ENCODE measurements at places on chromosomes 3 and 15.

GRCh38 chr3:27655547-27655946 is 66.6 kb downstream of the EOMES start:
- no peak for DNase-seq

GRCh38 chr3:174498638-174499037 is 360.5 kb upstream of the NAALADL2 start:
- no peak for DNase-seq

- DNase-seq, result no peak
Observed at GRCh38 chr3:154398084-154398967, 31.7 kb downstream of the GPR149 start.

GRCh38 chr15:58381697-58382096 is 50.1 kb upstream of the LIPC start:
- no peak for DNase-seq

- no peak for DNase-seq
Observed at GRCh38 chr3:114490829-114491228, 197.0 kb downstream of the TIGIT start.

- DNase-seq, result no peak
Observed at GRCh38 chr3:59335338-59335737, 285.5 kb upstream of the CFAP20DC start.

DNA sequence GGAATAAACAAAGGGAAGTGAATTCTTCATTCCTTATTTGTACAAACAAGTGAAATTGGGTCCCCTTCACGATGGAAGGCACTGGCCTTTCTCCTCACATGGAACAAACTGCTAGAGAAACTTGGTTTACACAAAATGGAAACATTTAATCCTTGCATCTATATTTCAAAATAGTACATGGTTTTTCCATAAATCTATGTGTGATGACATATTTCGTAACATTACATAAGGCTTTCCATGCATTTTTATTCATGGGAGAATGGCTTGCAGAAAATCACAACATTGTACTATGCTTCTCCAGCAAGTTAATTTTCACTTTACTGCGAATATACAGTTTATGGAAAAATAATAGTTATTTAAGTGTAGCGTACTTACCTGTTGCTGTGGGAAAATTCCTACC is 81.0 kb upstream of the CDIN1 start:
- DNase-seq, result no peak

- DNase-seq, result no peak
Observed at GRCh38 chr3:194959217-194959616, 273.5 kb downstream of the FAM43A start.

GRCh38 chr15:99930696-99931095 is 197.5 kb upstream of the LYSMD4 start:
- DNase-seq, result no peak

- DNase-seq, result no peak
Observed at GRCh38 chr3:4744405-4745234, 234.6 kb upstream of the BHLHE40 start.

- no peak for DNase-seq
Observed at GRCh38 chr15:98077186-98077585, 116.7 kb downstream of the ARRDC4 start.

DNA sequence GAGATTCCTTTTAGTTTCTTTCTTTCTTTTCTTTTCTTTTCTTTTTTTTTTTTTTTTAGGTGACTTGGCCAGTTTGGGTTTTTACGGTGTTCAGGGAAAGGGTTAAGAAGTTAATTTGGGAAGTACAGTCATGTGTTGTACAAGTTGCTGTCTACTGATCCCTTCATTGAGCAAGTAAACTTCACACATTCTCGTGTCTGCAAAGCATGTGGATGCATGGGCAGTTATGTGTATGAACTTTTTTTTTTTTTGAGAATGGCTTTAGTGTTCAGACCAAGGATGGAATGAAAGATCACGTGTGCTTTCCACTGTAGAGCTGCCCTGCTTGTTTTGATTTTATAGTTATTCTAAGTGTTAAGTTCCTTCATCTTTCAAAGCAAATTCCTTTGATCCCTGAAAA is 132.3 kb downstream of the PGPEP1L start:
- DNase-seq, result no peak

Measured in NCI-H345 (cell line).